MV-4-11 (cell line): ENCODE measurements at places on chromosomes 7 and 10.

DNA sequence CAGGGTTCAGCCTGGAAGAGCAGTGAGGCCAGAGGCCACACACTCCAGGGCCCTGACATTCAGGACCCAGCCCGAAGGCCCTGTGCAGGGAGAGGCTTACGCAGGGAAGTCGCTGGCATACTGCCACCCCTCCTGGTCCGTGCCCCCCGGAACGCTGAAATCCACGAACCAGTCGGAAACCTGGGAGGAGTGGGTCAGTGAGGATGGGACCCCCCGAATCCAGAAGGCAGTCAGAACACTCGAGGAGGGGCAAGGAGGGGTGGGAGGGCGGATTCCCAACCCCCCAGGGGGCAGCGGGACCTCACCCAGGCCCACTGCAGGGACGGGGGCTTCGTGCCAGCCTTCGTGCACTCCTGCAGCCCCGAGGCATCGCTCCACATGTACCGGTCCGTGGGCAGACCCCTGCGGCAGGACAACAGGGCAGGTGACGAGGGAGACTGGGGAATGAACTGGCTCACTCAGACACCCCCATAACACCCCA, 13.5 kb downstream of the BHLHA15 start:
- no peak for DNase-seq

DNA sequence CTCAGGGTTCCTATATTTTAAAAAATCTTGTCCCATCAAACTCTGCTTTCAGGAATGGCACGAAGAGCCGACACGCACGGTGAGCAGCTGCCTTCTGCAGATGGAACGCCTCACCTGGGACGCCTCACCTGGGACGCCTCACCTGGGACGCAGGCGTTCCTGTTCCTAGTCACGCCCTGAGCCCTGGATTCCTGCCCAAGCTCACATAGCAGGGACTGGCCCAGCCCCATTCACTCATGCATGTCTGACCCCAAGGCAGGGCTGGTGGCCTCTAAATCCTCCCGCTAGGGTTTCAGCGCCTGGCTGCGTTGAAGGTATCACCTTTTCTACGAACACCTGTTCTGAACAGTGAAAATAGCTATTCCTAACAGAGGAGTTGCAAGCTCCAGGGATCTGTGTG, 49.8 kb downstream of the CARD11 start:
- no peak for DNase-seq

GRCh38 chr7:16399265-16399831, 22.0 kb downstream of the CRPPA start:
- no peak for DNase-seq

DNA sequence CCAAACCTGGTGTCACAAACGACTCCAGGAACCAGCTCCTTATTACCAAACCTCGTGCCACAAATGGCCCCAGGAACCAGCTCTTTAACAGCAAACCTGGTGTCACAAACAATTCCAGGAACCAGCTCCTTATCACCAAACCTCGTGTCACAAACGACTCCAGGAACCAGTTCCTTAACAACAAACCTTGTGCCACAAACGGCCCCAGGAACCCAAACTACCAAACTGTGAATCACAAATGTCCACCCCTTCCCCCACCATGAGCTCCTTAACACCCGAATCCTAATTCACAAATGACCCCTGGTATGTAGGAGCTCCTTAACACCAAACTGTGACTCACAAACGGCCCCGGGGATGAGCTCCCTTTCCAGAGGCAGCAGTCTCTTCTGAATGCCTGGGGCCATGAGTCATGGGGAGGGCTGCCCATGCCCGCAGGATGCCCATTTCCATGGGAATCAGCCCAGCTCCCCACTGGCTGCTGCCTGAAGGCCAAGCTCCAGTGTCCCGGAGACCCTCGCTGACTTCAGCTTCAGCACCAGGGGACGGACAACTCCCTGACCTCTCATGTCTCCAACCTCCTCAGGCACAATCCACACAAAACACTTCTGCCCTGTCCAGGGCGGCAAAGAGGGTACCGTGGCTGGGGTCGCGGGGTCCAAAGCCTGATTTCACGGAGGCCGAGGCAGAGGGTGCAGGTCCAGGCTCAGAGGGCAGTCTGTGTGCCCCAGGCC, 213.1 kb downstream of the ELFN1 start:
- DNase-seq = peak; percentile 96

- DNase-seq = no peak
Observed at GRCh38 chr10:123567984-123568739, 98.0 kb upstream of the GPR26 start.

- no peak for DNase-seq
Observed at GRCh38 chr7:39272691-39273090, 293.5 kb upstream of the YAE1 start.

- DNase-seq = no peak
Observed at GRCh38 chr7:9029681-9030530, 596.5 kb downstream of the NXPH1 start.

DNA sequence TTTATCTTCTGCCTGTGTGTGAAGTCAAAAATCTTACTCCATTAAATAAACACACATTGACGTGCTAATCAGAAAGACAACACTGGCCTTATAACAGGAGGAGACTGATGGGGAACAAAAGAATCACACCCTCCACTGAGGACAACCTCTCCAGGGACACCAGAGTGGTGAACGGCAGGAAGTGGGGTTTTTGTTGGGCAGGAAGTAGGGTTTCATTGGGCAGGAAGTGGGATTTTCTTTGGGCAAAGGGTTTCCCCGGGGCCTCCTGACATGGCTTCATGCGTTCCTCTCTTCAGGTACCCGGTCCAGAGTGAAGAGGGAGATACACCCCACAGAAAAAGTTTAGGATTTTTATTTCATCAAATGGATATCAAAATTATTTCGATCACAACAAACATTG, 30.6 kb downstream of the ADARB2 start:
- DNase-seq = peak; percentile 3

- DNase-seq = no peak
Observed at GRCh38 chr7:96921771-96922170, 83.6 kb upstream of the DLX6 start.

DNA sequence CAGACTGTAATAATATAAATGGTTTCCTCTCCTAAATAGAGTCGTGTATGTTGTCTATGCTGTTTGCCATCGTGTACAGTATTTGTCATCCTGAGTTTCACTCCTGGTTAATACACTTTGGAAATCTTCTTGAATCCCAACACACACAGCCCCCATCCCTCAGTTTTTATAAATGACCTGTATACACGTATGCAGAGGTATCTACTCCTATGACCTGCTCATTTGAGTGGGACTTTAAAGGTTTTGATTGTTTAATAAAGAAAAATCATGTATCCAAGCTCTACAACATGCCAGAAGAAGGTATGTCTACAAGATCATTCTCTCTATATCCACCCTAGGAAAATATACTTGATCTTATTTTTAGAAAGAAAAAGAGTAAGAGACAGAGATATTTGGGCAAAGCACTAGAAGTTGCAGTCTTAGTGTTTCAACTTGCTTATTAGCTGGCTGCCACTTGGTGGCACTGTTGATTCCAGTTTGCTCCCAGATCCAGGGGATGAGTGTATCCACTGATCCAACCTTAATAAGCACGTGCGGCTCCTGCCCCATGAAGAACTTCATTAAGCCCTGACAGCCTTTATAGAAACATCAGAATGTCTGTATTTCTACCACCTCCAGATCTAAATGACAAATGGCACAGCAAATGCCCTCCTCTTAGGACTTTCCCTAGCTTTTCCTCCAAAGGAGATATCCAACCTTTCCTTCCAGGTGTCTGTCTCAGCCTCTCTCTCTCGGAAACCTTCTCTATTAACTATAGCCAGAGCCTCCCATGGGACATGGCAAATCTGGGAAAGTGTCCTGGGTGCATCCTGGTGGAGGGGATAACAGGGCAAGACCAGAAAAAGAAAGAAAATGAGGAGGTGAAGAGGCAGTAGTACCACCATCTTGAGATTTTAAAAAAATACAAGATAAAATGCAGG, 181.6 kb upstream of the NEBL start:
- peak; percentile 50 for DNase-seq

- no peak for DNase-seq
Observed at GRCh38 chr10:88478256-88478655, 104.9 kb downstream of the RNLS start.
